ENCODE measurements at places on chromosomes 5 and 9.

DNA sequence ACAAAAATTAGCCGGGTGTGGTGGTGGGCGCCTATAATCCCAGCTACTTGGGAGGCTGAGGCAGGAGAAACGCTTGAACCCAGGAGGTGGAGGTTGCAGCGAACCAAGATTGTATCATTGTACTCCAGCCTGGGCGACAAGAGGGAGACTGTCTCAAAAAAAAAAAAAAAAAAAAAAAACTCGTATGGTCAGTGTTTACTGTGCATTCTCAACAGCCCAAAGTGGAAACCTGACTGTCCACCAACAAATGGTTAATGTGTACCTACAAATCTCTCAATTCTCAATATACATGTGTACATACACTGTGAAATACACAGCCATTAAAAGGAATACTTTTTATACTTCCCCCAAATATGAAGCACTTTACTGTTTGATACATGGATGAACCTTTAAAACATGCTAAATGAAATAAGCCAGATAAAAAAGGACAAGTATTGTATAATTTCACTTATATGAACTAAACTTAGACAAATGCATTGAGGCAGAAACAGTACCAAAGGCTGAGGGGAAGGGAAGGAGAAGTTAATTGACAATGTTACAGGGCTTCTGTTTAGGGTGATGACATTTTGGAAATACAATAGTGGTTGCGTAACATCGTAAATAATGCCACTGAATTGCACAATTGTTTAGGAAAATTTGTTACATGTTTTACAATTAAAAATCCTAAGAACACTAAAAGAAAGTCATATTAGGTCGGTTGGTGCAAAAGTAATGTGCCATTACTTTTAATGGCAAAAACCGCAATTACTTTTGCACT is 16.5 kb downstream of the DNAJA1 start:
- DNase-seq = no peak

GRCh38 chr9:126981218-126981617 is 66.6 kb downstream of the RALGPS1 start:
- DNase-seq = no peak

GRCh38 chr9:88090151-88090581 is 48.1 kb downstream of the SPATA31C2 start:
- no peak for DNase-seq

- DNase-seq = no peak
These were observed 1.1 kb downstream of the UGCG start for GRCh38 chr9:111897601-111898137.

DNA sequence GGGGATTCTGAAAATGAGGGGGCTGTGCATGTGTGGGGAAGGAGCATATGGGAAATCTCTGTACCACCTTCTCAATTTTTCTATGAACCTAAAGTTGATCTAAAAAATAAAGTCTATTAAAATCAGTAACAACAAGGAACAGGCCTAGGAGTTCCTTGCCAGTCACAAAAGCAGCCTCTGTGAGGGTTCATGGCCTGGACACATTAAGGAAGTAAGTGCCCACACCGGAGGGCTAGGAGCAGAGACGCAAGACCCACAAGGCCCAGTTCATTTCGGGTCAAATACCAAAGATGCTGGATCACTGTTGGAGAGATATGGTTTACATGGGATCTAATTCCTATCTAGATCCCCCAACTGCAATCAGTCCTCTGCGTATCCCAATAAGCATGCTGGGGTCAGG is 88.4 kb downstream of the SEMA4D start:
- DNase-seq = no peak

DNA sequence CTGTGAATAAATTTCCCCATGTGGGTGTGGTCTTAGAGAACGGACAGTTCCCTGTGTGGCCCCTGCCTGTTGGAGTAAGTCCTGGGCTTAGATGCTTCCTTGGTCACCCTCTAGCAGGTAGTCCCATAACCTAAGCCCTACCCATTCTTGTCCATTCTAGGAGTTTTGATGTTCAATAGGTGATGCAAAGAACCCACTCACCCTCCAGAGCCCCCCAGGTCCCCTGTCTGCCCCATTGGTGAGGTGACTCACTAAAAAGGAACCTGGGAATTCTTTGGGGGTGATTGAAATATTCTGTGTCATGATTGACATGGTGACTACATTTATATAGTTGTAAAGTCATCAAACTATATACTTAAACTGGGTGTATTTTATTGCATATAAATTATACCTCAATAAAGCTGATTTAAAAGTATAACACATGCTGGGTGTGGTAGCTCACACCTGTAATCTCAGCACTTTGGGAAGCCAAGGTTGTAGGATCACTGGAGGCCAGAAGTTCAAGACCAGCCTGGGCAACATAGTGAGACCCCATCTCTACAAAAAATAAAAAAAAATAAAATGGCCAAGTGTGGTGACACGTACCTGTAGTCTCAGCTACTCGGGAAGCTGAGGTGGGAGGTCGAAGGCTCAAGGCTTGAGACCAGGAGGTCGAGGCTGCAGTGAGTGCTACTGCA is 20.8 kb upstream of the GTF3C5 start:
- DNase-seq = no peak

DNA sequence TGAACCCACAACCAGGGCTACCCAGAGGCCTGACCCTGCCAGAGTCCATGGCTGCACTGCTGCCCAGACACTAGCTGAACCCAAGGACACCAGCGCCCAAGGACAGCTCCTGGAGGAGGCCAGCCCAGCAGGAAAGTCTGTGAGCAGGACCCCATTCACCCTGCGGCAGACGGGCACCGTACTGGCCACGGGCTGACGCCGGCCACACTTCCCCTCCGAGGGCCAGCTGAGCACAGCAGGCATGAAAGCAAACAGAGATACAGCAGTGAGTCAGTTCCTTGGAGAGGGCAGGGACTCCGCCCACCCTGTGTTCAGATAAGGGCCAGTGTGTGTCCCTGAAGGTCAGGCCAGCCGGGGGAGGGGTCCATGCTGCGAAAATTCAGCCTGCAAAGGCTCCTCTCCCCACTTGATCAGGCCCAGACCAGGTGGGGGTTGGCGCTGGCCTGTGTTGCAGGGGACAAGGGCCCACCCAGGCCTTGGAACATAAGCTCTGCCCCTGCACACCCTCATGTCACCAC is 3.2 kb downstream of the RNF208 start:
- no peak for DNase-seq

GRCh38 chr5:78964889-78965288 is 20.2 kb downstream of the ARSB start:
- no peak for DNase-seq

DNA sequence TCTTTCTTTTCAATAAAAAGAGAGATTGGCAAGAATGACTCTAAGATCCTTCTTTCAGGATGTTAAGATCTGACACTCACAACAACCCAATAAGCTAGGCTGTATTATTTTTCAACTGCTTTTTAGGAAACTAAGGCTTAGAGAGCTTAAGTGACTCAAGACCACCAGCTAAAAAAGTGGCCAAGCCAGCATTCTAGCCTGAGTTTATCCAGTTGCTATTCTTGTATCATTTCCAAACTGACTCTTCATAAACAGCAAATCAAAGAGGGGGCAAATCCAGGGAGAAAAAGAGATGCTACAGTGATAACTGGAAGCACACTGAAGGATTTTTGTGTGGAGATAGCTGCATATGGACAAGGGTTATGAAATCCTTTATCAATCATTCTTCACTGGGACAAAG is 47.1 kb downstream of the TMEM252 start:
- DNase-seq = no peak

GRCh38 chr5:113188436-113188835 is 211.8 kb downstream of the DCP2 start:
- no peak for DNase-seq

GRCh38 chr5:83050723-83051340 is 26.4 kb downstream of the TMEM167A start:
- no peak for DNase-seq

DNA sequence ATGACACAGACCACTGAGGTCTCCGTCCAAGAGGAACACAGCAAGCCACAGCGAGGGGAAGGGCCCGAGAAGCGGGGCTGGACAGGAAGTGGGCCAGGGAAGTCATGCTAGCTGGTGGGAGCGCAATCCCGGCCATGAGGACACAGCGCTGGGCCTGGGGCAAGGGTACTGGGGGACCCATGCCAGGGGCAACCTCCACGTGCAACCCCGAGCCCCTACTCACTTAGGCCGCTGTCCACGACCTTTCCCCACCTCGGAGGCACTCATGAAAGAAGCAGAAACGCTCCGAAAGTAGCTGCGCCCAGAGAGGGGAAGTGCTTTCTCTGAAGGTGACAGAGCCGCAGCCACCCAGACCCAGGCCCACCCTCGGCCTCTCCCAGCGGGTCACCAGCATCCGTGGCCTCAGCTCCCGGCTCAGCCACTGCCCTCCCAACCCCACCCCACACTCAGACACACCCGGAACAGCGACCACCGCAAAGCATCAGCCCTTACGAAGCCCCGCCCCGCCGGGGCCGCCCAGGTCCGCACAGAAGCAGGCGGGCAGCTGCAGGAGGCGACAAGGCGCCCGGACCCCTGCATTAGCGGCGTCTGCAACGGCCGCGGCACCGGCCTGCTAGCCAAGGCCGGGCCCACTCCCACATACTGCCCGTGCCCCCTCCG is 782 bp downstream of the BICD2 start:
- peak; percentile 75 for DNase-seq

DNA sequence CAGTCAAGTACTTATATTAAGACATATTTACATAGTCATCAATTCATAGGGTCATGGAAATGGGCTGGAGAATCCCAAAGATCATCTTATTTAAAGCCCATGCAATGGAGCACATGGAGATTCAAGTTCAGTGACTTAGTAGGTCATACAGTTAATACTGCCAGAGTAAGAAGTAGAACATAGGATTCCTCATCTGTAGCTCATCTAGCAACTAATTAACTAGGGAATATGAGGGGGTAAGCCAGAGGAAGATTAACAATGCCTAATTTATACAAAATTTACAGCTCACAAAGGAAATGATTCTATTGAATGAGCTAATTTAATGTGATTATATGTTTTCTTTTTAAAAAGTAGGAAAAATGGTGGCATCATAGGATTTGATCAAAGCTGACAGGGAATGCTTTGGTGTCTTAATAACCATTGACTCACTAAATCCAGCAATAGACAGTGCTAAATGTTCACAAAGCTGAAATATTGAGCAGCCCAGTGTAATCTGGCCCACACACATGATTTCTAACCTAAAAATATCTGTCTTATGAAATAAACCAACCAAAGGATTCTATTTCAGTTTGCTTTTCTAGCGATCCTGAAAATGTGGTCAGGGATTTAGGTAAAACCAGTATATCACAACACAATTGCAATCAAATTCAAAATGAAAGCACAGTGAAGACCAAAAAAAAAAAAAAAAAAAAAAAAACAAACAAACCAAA is 53.3 kb downstream of the PRDM6 start:
- no peak for DNase-seq

- DNase-seq = no peak
These were observed 49.8 kb downstream of the PRKACG start for GRCh38 chr9:68964102-68964541.

DNA sequence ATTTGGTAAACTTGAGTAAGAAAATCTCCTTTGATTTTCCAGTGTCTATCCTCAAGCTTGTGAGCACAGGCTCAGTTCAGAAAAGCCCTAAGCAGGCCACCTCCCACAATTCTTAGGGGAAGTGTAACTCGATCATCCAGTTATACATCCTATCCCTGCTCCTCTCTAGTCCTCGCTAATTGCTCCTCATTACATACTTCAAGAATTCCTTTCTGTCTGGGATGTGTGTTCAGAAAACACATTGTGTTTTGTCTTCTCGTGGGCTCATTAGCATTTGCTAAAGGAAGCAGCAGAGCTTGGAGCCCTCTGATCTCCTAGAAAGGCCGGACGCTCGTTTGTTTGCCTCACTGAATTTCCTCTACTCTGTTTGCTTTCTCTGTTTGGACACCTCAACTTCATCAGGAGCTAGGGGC is 268.2 kb upstream of the RFX3 start:
- no peak for DNase-seq

DNA sequence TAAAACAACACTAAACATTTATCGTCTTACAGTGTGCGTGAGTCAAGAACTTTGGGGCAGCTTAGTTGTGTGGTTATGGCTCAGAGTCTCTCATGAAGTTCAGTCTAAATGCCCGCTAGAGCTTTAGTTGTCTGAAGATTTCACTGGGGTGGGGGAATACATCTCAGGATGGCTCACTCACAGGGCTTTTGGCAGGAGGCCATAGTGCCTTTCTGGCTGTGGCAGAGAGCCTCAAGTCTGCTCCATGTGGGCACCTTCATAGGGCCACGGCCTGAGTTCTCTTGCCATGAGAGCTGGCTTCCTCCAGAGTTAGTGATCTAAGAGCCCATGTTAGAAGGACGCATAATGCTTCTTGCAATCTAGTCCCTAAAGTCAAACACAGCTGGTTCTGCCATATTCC is 258.8 kb upstream of the NUDT12 start:
- no peak for DNase-seq

GRCh38 chr9:112670991-112671625 is 46.8 kb downstream of the INIP start:
- DNase-seq = no peak

- DNase-seq = no peak
These were observed 146.4 kb downstream of the ENTREP1 start for GRCh38 chr9:69471433-69471832.

DNA sequence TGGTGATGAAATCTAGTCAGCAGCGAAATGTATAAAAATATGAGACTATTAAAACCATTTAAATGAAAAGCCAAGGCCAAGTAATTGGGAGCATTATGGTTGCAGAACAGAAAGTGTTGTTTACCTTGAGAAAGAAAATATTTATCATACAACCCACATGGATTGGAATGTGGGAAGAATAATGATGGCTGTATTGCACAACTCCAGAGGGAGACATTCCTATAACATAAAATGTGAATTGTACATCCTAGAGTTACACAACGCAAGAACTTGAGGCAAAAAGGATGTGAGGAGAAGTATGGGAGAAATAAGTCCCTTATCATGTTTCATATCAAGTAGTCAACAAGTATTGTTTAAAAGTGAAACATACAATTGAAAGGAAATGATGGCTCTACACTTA is 1014.0 kb upstream of the SEMA6A start:
- no peak for DNase-seq

- peak; percentile 37 for DNase-seq
These were observed 66.0 kb upstream of the RNF130 start for GRCh38 chr5:180137401-180138213.

DNA sequence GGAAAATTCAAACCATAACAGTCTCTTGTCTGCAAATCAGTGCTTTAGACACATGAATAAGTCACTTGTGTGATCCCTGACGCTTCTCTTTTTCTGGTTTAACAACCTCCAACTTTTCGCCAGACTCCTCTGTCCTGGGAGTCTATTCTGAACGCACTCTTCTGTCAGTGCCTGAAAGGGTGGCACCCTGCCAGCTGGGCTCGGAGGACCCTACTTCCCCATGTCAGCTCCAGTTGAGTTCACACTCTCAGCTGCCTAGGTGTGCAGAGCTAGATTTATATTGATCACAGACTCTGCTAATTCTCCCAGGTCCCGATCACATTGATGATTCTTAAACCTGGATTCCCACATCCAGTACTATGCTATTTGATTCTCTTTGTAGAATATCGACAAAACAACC is 649.1 kb downstream of the BNC2 start:
- DNase-seq = no peak

- no peak for DNase-seq
These were observed 26.1 kb downstream of the SPDL1 start for GRCh38 chr5:169609716-169610115.

GRCh38 chr5:33474004-33474403 is 33.2 kb downstream of the TARS1 start:
- no peak for DNase-seq
